ENCODE measurements at places on chromosomes 1 and 21. TPM values are rescaled to one million over a fixed set of nuclear protein-coding genes. Genes with fewer than 3 reads are reported as not detected.

GJA9 gene
- total RNA-seq = not detected

PIGC gene
- total RNA-seq = 30.5 TPM

KDF1 gene
- not detected for total RNA-seq

OR2T29 gene
- total RNA-seq = not detected

FCRL6 gene
- not detected for total RNA-seq

DNA sequence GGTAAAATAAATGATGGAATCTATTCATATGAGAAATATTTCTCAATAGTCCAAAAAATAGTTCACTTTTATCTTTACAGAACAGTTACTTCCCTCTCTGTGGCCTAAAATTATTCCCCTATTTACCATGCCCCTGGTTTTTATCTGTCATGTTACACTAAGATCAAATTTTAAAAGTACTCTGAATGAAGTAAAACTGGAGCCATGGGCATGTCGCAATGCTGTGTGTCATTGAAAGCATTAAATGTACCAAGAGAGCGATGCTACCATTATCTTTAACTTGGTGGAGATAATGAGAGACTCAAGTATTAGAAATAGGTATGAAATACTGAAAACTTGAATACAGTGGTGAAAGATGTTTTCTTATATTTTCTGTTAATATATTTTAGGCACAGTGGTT, 146.2 kb downstream of the KCNT2 start:
- H3K4me3 ChIP-seq = no peak overlapping the region
- H3K4me1 ChIP-seq = peaks cover 25% of the 10 kb centered on the region
- DNase-seq = no peak
- peaks cover 13% of the 10 kb centered on the region for H3K36me3 ChIP-seq
- H3K27ac ChIP-seq = no peak overlapping the region

DNA sequence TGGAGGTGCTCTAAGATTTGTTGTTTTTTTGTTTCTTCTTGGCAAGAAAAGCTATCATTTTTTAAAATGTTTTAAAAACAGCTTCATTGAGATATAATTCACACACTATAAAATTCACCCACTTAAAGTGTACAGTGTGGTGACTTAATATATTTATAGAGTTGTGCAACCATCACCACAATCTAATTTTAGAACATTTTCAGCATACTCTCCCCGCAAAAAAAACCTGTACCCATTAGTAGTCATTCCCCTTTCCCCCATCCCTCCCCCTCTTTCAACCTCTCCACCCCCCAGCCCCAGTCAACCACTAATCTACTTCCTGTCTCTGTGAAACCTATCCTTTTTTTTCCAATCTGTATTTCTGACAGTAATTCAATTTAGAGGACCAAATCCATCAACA, 30.6 kb downstream of the ZC3H11B start:
- H3K27me3 ChIP-seq = no peaks in the 10 kb centered on the region
- no peak for DNase-seq
- peak overlapping the region; percentile 16 for H3K27ac ChIP-seq
- no peak overlapping the region for H3K4me3 ChIP-seq
- peaks cover 16% of the 10 kb centered on the region for H3K4me1 ChIP-seq
- no peaks in the 10 kb centered on the region for H3K36me3 ChIP-seq

DNA sequence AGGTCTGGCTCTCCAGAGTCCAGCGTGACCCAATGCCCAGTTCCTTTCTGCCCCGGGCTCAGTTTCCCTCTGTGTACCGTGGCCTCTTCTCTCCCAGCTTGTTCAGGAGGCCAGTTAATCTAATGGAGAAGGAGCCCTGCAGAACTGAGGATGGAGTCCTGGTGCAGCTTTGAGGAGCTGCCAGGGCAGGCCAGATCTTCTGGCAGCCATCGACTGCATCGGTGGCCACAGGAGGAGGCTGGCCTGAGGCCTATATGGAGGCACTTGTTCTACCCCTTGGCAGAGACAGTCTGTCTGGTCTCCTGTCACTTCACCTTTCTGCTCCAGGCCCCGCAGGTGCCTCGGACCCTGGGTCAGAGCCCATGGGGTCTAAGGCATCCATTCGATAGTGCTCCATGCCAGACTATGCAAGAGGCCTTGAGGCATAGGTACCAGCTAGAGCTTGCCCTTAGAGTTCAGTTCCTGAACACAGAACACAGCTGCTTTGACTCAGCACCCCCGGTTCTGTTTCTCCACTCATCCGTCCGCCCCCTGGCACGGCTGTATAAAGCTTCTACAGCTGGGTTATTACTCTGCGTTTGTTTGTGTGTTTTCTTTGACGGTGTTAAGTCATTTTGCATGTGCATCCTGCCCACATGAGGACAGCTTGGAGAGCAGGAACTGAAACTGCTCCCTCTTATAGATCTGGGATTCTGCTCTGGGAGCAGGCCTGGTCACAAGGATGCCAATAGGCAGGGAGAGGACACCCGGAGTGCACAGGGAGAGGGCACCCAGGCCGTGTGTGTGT, 18.5 kb upstream of the LRRN2 start:
- no peak for DNase-seq
- no peaks in the 10 kb centered on the region for H3K36me3 ChIP-seq
- peaks cover 9% of the 10 kb centered on the region for H3K27me3 ChIP-seq
- no peak overlapping the region for H3K4me3 ChIP-seq

- H3K4me3 ChIP-seq = no peak overlapping the region
- H3K4me1 ChIP-seq = peaks cover 34% of the 10 kb centered on the region
- H3K27ac ChIP-seq = no peak overlapping the region
- no peak for DNase-seq
- H3K27me3 ChIP-seq = peaks cover 54% of the 10 kb centered on the region
Measured at GRCh38 chr1:110087812-110088738, 17.6 kb upstream of the ALX3 start.

GRCh38 chr1:36818771-36819170, 215.5 kb downstream of the GRIK3 start:
- H3K27me3 ChIP-seq = no peaks in the 10 kb centered on the region
- H3K36me3 ChIP-seq = no peaks in the 10 kb centered on the region
- no peaks in the 10 kb centered on the region for H3K4me1 ChIP-seq
- no peak for DNase-seq
- no peak overlapping the region for H3K27ac ChIP-seq

DNA sequence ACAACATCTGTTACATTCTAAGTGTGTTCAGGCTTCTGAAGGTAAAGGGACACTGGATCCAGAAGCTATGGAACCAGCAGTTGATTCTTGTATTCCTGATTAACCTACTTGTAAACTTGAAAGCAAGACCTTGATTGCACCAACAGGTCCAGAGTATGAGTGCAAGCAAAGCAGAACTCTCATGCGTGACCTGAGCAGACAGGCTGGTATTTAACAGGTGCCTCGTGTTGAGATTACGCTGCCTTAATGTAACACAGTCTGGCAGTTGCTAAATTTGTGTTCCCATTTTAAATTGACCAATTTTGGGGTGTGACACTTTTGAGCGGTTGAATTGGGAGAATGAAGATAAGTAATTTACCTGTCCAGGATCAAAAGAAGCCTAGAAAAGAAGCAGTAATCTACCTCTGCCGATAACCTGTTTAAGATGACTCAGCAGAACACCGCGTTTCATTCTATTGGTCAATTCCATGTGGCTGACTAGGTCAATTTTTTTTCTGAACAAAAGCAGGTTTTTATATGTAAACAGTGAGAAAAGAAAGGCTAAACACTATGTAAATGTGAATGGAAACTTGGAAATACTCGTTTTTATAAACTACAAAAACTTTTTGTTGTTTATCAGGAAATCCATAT, 147.6 kb downstream of the DYRK1A start:
- peaks cover 14% of the 10 kb centered on the region for H3K4me1 ChIP-seq
- H3K27me3 ChIP-seq = no peaks in the 10 kb centered on the region
- H3K4me3 ChIP-seq = no peak overlapping the region
- peaks cover 66% of the 10 kb centered on the region for H3K36me3 ChIP-seq

DNA sequence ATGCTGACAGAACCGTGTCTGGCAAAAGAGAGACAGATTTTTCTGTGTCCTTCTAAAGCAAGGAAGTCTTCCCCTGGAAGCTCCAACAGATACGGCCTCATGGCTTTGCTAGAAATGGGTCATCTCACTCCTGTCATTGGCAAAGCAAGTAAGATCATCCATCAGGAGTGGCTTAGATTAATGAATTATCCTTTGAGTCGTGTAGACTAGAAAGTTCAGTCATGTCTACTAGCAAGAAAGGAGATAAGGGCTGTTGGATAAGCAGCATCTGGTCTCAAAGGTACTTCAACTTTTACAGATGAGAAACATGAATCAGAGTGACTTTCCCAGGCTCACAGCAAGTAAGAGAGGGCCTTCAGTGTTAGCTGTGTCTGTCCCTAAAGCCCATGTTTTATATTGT, 3.4 kb upstream of the AGO3 start:
- no peak overlapping the region for H3K27ac ChIP-seq
- no peaks in the 10 kb centered on the region for H3K27me3 ChIP-seq
- no peak overlapping the region for H3K4me3 ChIP-seq
- peaks cover 39% of the 10 kb centered on the region for H3K4me1 ChIP-seq
- DNase-seq = no peak
- H3K36me3 ChIP-seq = peaks cover 6% of the 10 kb centered on the region

- H3K4me3 ChIP-seq = peak within 1 kb of the TSS; percentile 63
- peaks cover 75% of the 10 kb centered on the region for H3K27me3 ChIP-seq
- peaks cover 8% of the 10 kb centered on the region for H3K4me1 ChIP-seq
- no peaks in the 10 kb centered on the region for H3K36me3 ChIP-seq
Measured at GRCh38 chr1:59926381-59927123, at the start of gene CYP2J2. Gene CYP2J2 (minus strand): TSS chr1:59926773. CDS start chr1:59926746, 27 bp downstream.

- peaks cover 24% of the 10 kb centered on the region for H3K36me3 ChIP-seq
- H3K27me3 ChIP-seq = no peaks in the 10 kb centered on the region
- H3K4me3 ChIP-seq = no peak overlapping the region
- peak overlapping the region; percentile 85 for H3K27ac ChIP-seq
Measured at GRCh38 chr1:227299688-227300087, 18.6 kb downstream of the CDC42BPA start.

DNA sequence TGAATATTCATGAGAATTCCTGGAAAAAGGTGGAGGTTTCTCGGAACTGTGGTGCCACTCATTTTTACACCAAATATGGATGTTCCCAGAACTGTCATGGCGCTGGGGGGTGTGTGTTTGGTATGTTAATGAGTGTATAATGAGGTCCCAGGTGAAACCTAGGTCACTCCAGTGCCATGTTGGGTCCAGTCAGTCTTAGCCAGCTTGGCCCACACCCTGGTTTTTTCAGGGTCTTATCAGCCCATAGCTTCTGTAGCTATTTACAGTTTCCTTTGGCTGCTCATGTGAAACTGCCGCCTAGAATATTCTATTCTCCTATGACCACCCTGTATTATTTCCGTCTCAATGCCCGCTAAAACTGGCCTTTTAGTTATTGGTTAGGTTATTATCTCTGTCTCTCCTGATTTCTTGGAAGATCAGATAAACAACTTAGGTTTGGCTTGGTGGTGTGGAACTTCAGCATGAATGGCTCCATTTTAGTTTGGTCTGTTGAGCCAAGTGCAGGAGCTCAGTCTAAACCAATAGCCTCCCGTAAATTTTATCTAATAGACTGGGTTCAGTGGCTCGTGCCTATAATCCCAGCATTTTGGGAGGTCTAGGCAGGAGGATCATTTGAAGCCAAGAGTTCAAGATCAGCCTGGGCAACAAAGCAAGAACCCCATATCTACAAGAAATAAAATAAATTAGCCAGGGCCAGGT, 42.1 kb upstream of the EDARADD start:
- no peaks in the 10 kb centered on the region for H3K27me3 ChIP-seq
- no peaks in the 10 kb centered on the region for H3K36me3 ChIP-seq
- H3K27ac ChIP-seq = no peak overlapping the region
- peak; percentile 53 for DNase-seq
- no peak overlapping the region for H3K4me3 ChIP-seq

- H3K27me3 ChIP-seq = no peaks in the 10 kb centered on the region
- no peak overlapping the region for H3K27ac ChIP-seq
- no peaks in the 10 kb centered on the region for H3K36me3 ChIP-seq
- no peaks in the 10 kb centered on the region for H3K4me1 ChIP-seq
Measured at GRCh38 chr1:233959971-233960370, 55.5 kb downstream of the SLC35F3 start.

GRCh38 chr1:186183219-186183618, 191.8 kb downstream of the TPR start:
- DNase-seq = no peak
- peaks cover 19% of the 10 kb centered on the region for H3K36me3 ChIP-seq
- H3K27ac ChIP-seq = peak overlapping the region; percentile 95
- no peak overlapping the region for H3K4me3 ChIP-seq
- no peaks in the 10 kb centered on the region for H3K27me3 ChIP-seq

DNA sequence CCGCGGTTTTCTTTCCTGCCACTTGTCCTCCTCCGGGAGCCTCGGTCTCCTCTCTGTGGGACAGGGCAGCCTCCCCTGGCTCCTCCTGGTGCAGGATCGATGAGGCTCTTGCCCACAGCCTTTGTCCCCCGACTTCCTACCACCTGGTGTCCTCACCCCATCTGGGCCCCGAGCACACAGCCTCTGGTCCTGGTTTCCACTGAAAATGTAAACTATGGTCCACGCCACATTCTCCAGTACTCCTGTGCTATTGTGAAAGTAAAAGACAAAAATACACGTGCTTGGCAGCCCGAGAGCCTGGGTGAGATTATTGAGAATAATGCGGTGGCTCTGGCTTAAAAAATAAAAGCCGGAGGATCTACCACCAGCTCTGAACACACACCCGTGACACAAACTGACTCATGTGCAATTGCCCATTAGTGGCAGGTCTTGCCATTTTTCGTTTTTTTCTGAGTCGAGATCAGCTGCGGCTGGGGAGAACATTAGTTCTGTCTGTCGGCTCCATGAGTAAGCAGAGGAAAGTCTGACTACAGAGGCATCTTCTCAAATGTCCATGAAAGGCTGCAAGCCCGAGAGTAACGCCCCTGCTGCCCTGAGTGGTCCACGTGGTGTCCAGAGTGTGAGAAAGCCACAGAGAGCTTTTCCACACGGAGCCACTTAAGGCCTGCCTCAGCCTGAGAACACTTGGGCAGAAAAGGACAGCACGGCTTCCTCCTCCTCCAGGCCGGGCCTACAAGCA, 5.7 kb upstream of the COL6A2 start:
- peak; percentile 82 for DNase-seq
- peaks cover 13% of the 10 kb centered on the region for H3K4me1 ChIP-seq
- H3K27ac ChIP-seq = peak overlapping the region; percentile 89
- no peak overlapping the region for H3K4me3 ChIP-seq

GRCh38 chr21:31898933-31899630, 26.3 kb downstream of the HUNK start:
- H3K27me3 ChIP-seq = no peaks in the 10 kb centered on the region
- H3K27ac ChIP-seq = no peak overlapping the region
- H3K36me3 ChIP-seq = no peaks in the 10 kb centered on the region

DNA sequence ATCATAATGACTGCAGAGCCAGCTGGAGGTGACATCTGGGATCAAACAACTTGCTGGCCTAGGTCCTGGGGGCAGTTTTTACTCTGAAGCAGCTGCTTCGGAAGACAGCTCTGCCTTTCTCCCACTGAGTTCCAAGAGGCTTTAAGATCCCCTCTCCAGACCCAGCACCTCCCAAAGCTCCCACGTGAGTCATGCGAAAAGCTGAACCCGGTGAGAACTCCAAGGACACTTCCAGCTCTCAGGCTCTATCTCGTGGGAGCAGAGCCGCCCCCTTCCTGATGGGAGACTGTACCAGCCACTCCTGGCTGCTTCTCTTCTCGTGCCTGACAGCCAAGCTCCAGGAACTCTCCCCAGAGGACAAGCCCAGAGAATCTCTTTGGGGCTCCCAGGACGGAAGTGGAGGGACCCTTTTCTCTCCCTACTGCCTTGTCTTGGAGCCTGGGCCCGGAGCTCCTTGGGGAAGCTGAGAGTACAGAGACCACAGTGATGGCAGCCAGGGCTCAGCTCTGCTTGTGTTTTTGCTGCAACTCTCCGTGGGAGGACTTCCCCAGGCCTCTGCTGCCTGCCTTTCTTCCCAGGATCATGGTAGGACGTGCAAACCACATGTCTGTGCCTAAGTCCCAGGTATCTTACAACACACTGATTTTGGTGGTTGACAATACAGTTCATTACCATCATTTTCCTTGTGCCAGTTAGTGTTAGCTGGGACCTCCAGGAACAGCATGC, 40.6 kb downstream of the STUM start:
- peaks cover 34% of the 10 kb centered on the region for H3K27me3 ChIP-seq
- H3K27ac ChIP-seq = no peak overlapping the region
- no peaks in the 10 kb centered on the region for H3K36me3 ChIP-seq
- DNase-seq = no peak
- no peak overlapping the region for H3K4me3 ChIP-seq

All from osteocyte (in vitro differentiated cells).